Vagina (tissue), 2 donors: ENCODE measurements at places on chromosomes 2 and 18.

DNA sequence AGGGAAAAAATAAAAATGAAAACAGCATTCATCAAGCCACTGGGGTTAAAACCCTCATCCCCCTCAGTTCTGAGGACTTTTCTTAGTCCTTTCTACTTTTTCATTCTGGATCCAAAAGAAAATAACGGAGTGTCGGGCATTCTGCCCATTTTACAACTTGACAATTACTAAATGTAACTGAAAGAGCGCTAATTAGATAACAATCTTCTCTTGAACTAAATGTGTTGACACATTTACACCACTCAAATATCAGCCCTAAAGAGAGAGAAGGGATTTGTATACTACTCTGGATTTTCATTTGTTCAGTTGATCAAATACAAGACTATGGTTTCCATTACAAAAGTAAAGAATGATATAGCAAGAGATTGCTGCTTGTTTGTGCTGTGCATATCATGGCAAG lies 27.5 kb downstream of the ABCA12 start:
- H3K27me3 ChIP-seq, result no peaks in the 10 kb centered on the region
- H3K36me3 ChIP-seq, result no peaks in the 10 kb centered on the region
- DNase-seq, result no peak
- no peak overlapping the region for H3K27ac ChIP-seq

DNA sequence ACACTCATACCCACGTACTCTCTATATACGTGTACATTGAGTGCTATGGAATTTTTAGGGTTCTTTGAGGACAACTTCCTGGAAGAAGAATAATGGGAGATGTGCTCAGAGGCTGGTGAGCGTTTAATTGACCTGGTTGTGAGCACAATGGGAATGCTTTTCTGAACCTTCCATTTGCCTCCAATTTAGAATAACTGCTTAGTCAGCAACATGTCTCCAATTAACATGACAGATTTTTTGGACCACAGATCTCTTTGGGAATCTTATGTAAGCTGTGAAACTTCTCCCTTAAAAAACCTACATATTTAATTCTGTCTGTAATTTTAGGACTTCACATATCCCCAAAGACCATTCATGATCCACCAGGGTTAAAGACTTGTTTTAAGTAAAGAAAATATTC lies 166.7 kb upstream of the TNP1 start:
- H3K27me3 ChIP-seq, result no peaks in the 10 kb centered on the region
- H3K36me3 ChIP-seq, result no peaks in the 10 kb centered on the region
- DNase-seq, result no peak

GRCh38 chr2:101160454-101160853 lies 9.3 kb upstream of the TBC1D8 start:
- H3K27me3 ChIP-seq, result no peaks in the 10 kb centered on the region
- no peak for DNase-seq
- no peaks in the 10 kb centered on the region for H3K4me1 ChIP-seq
- no peak overlapping the region for H3K27ac ChIP-seq
- H3K4me3 ChIP-seq, result no peak overlapping the region

DNA sequence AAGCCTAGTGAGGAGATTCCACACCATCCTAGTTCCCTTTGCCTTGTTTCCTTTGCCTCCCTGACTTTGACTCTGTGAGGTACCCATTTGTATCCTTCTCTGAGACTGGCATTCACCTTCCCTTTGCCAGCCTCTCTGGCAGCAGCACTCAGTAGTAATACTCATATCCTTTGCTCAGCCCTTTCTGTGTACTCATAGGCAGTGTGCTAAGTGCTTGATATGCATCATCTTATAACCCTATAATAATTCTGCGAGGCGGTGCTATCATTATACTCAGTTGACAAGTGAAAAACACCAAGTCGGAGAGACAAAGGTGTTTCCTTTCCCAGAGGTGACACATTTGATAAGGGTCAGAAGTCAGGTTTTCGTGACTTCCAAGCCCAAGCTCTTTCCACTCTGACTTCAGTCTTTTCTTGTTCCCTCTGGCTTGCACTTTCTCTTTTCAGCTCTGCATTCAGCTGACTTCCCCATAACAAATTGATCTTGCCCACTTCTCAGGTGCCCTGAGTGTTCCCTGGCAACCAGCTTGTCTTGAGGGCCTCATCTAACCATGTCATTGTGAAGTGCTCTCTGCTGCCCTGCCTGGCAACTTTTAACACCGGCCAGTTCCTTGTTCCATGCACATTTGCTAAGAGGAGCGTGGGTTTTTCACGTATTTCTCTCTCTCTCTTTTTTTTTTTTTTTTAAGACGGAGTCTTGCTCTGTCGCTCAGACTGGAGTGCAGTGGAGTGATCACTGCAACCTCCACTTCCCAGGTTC lies 94.5 kb upstream of the UPP2 start:
- DNase-seq, result no peak
- H3K4me1 ChIP-seq, result no peaks in the 10 kb centered on the region
- H3K27ac ChIP-seq, result no peak overlapping the region
- no peaks in the 10 kb centered on the region for H3K36me3 ChIP-seq

GRCh38 chr18:77022556-77022955 lies 110.0 kb downstream of the MBP start:
- H3K4me3 ChIP-seq, result no peak overlapping the region
- no peaks in the 10 kb centered on the region for H3K27me3 ChIP-seq
- peaks cover 4% of the 10 kb centered on the region for H3K4me1 ChIP-seq
- no peak for DNase-seq

GRCh38 chr2:120231974-120232635 lies 8.9 kb upstream of the TMEM185B start:
- no peaks in the 10 kb centered on the region for H3K27me3 ChIP-seq
- H3K36me3 ChIP-seq, result no peaks in the 10 kb centered on the region
- peaks cover 17% of the 10 kb centered on the region for H3K4me1 ChIP-seq

DNA sequence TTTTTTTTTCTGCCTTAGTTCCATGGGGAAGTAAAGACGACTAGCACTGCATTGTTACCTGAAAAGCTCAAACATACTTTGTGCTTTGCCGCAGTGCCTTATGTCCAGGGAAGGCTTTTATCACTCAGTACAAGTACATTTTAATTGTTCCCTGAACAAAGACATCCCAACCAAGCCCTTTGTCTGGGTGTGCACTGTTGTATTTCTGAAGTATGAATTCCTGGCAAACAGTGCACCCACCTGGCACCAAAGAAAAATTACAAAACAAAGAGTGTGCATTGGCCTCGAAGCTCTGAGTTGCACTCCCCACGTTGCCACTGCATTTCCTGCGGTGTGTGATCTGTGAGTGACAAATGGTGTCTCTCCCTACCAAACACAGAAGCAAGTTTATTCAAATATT lies 858.5 kb upstream of the PIK3C3 start:
- no peaks in the 10 kb centered on the region for H3K4me1 ChIP-seq
- no peak overlapping the region for H3K4me3 ChIP-seq
- DNase-seq, result no peak
- no peaks in the 10 kb centered on the region for H3K36me3 ChIP-seq
- no peak overlapping the region for H3K27ac ChIP-seq

DNA sequence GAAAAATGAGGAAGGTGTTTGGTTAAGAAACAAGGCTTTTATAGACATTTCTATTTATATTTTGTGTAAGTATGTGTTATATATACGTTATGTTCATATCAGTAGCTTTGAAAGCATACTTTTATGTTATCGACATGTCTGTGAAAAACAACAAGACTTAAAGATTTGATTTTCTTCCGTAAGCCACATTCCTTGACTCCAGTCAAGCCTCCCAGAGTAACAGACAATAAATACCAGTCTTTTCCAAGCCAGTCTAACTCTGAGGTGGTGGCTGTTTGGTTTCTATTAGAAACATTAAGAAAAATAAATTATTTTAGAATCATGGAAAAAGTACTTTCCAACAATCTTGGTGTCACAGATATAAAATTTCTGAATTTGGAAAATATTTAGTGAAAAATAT lies 16.3 kb upstream of the ITGAV start:
- DNase-seq, result no peak
- H3K4me1 ChIP-seq, result peaks cover 8% of the 10 kb centered on the region
- H3K36me3 ChIP-seq, result no peaks in the 10 kb centered on the region
- H3K4me3 ChIP-seq, result no peak overlapping the region
- H3K27ac ChIP-seq, result no peak overlapping the region

GRCh38 chr2:41694536-41695049 lies 353.2 kb upstream of the PKDCC start:
- no peaks in the 10 kb centered on the region for H3K27me3 ChIP-seq
- H3K4me3 ChIP-seq, result no peak overlapping the region
- no peaks in the 10 kb centered on the region for H3K36me3 ChIP-seq
- H3K27ac ChIP-seq, result no peak overlapping the region
- DNase-seq, result no peak
- H3K4me1 ChIP-seq, result no peaks in the 10 kb centered on the region

DNA sequence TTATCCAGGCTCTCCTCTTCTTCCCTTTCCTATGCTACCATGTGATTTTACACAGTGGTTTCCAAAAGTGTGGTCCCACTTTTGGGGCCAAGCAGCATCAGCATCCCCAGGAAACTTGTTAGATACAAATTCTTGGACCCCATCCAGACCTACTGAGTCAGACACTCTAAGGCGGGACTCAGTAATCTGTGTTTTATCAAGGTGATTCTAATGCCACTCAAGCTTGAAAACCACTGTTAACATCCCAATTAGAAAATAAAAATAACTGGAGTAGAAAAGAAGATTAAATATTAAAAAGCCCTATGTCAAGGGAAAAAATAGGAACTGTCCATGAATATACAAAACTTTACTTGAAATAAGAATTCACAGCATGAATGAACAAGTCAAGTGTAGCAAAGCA lies 10.8 kb downstream of the DSG2 start:
- H3K27me3 ChIP-seq, result no peaks in the 10 kb centered on the region
- H3K4me1 ChIP-seq, result peaks cover 16% of the 10 kb centered on the region
- H3K4me3 ChIP-seq, result no peak overlapping the region
- DNase-seq, result no peak

DNA sequence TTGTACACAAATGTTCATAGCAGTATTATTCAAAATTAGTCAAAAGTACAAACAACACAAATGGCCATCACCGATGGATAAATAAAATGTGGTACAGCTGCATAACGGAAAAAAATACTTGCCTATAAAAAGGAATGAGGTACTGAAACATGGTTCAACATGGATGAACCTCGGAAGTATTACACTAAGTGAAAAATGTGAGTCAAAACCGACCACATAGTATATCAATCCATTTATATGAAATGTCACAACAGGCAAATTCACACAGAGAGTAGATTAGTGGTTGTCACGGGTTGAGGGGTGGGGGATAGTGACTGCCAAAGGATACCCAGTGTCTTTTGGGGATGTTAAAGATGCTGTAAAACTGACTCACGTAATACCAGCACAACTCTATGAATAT lies 3.5 kb downstream of the SS18 start:
- DNase-seq, result no peak
- no peak overlapping the region for H3K27ac ChIP-seq
- no peak overlapping the region for H3K4me3 ChIP-seq
- H3K27me3 ChIP-seq, result no peaks in the 10 kb centered on the region
- peaks cover 27% of the 10 kb centered on the region for H3K4me1 ChIP-seq

DNA sequence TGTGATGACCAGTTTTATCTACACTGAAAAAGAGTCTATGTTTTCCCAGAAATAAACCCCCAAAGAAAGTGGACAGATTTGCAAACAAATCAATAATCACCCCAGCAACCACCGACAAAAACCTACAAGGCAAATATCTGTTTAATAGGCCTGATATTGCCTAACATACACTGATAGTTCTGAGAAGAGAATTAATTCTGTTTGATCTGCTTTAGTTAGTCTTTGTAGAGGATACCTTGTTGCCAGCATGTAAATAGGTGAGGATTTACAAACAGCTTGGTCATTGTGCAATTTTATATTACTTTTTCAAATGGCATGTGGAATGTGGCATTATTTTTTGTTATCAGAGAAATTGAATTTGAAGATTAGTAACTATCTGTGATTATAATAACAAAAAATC lies 86.5 kb downstream of the DCC start:
- H3K27me3 ChIP-seq, result no peaks in the 10 kb centered on the region
- H3K36me3 ChIP-seq, result no peaks in the 10 kb centered on the region
- no peak for DNase-seq

GRCh38 chr18:9153256-9153655 lies 16.7 kb downstream of the ANKRD12 start:
- H3K36me3 ChIP-seq, result no peaks in the 10 kb centered on the region
- no peak overlapping the region for H3K4me3 ChIP-seq
- H3K4me1 ChIP-seq, result peaks cover 55% of the 10 kb centered on the region
- H3K27me3 ChIP-seq, result no peaks in the 10 kb centered on the region
- H3K27ac ChIP-seq, result no peak overlapping the region
- no peak for DNase-seq

- H3K27ac ChIP-seq, result peak overlapping the region; percentile 73
- H3K4me3 ChIP-seq, result no peak overlapping the region
- no peaks in the 10 kb centered on the region for H3K27me3 ChIP-seq
- H3K36me3 ChIP-seq, result no peaks in the 10 kb centered on the region
- DNase-seq, result no peak
These were observed 51.7 kb downstream of the TNS1 start for GRCh38 chr2:217951091-217951490.

DNA sequence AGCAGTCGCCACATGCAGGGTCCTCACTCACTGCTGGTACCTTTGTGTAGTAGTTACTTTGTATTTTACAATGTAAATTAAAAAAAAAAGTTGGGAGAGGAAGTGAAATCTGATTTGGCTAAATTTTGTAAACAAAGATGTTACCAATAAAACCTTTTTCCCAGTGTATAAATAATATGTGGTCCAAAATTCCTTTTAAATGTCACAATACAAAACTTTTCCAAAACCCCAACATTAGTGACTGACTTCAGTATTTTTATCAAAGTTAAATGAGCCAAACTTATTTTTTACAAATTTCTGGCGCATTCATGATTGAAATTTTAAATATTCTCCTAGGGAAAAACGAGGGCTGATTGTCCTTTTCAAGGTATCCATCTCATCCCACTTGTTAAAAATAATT lies 239.9 kb downstream of the AGAP1 start:
- H3K27me3 ChIP-seq, result no peaks in the 10 kb centered on the region
- peak overlapping the region; percentile 48 for H3K27ac ChIP-seq
- DNase-seq, result no peak
- no peaks in the 10 kb centered on the region for H3K36me3 ChIP-seq
- H3K4me3 ChIP-seq, result no peak overlapping the region
- H3K4me1 ChIP-seq, result peaks cover 9% of the 10 kb centered on the region

DNA sequence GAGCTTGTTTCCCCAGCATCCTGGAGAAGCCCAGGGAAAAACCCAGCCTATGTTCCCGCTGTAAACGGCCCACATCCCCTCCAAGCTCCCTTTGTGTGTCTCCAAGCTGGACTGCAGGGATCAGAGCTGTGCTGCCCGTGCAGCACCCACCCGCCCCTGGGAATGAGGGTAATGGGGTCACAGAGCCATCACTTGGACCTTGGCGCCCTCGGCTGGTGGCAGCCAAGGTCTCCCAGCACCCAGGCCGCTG lies 670 bp upstream of the INPP5D start:
- peak overlapping the region; percentile 58 for H3K27ac ChIP-seq
- no peaks in the 10 kb centered on the region for H3K27me3 ChIP-seq
- H3K4me1 ChIP-seq, result peaks cover 4% of the 10 kb centered on the region
- H3K4me3 ChIP-seq, result no peak overlapping the region

GRCh38 chr2:161972866-161973265 lies 101.1 kb downstream of the DPP4 start:
- DNase-seq, result no peak
- no peaks in the 10 kb centered on the region for H3K36me3 ChIP-seq
- no peaks in the 10 kb centered on the region for H3K4me1 ChIP-seq
- H3K27me3 ChIP-seq, result no peaks in the 10 kb centered on the region

GRCh38 chr2:10521356-10522169 lies 73.4 kb upstream of the ODC1 start:
- DNase-seq, result no peak
- no peaks in the 10 kb centered on the region for H3K4me1 ChIP-seq
- no peak overlapping the region for H3K4me3 ChIP-seq
- no peak overlapping the region for H3K27ac ChIP-seq
- H3K27me3 ChIP-seq, result no peaks in the 10 kb centered on the region

- no peak overlapping the region for H3K4me3 ChIP-seq
- H3K36me3 ChIP-seq, result no peaks in the 10 kb centered on the region
- no peaks in the 10 kb centered on the region for H3K27me3 ChIP-seq
- peaks cover 17% of the 10 kb centered on the region for H3K4me1 ChIP-seq
- H3K27ac ChIP-seq, result no peak overlapping the region
- DNase-seq, result no peak
These were observed 41.9 kb upstream of the TANC1 start for GRCh38 chr2:158926478-158926948.
